ENCODE measurements at places on chromosomes 7 and 10.

GRCh38 chr10:46514431-46514861 lies 42.0 kb downstream of the GPRIN2 start:
- DNase-seq = no peak

DNA sequence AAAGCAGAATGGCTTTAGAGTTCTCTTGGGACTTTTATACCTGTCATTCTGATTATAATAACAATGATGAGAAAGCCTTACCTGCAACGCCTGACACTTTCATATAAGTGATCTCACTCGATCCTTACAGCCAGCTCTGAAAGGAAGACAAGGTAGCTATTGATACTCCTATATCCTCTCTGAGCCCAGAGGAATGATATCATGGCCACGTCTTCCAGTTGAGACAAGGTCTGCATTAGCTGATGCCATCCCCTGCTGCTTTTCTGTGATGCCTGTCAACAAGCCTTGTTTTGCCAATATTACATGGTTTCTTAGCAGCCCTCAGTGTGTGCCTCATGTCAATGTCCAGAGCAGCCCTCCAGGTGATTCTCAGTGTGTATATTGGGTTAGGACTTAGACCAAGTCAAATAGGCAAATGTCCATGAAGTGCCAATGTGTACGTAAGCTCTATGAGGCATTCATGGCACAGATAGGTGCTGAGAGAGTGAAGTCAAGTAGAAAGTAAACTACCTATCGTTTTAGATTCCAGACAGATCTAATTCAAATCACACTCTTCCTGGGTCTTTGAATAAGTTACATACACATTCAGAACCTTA lies 405.9 kb downstream of the ADRA2A start:
- no peak for DNase-seq

GRCh38 chr10:35327790-35328403 lies 8.4 kb upstream of the CCNY start:
- DNase-seq = no peak

GRCh38 chr10:62818426-62819011 lies 2.4 kb upstream of the EGR2 start:
- DNase-seq = peak; percentile 64

DNA sequence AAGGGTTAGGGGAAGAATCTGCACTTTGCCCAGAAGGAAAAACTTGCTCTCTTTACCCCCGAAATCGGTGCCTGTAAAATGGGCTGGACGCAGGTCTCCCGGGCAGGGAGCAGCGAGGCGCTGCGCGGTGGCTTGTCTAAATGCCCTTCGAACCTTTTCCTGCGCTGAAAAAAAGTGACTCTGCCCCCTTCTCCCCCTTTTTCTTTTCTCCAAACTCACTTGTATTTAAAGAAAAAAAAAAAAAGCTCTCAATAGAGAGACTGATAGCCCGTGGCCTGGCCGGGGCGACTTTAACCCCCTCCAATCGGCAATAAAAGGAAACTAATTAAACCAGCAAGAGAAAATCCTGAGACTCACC lies 286 bp downstream of the SP8 start:
- no peak for DNase-seq

- DNase-seq = no peak
Observed at GRCh38 chr10:78351283-78351682, 317.6 kb downstream of the RPS24 start.

DNA sequence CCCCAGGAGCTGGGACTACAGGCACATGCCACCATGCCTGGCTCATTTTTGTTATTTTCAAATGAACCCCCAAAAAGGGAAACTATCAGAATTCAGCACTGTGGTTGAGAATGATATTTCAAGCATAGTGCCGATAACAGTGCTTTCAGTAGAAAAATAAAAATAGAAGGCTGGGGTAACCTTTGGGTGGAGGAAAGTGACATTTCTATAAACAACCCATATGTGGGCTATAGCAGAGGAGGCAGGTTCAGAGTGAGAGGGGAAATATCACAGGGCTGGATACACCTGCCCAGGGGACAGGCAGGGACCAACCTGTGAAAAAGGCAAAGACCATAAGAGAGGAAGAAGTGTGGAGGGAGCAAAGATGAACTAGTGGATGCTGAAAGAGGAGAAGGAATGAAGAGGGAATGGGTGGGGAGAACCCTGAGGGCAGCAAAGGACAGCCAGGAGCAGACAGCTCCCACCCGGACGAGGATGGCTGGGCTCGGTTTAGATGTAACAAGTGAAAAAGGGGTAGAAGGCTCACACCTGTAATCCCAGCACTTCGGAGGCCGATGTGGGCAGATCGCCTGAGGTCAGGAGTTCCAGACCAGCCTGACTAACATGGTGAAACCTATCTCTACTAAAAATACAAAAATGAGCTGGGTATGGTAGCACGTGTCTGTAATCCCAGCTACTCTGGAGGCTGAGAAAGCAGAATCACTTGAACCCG lies 56.5 kb downstream of the MAP3K8 start:
- DNase-seq = peak; percentile 46

DNA sequence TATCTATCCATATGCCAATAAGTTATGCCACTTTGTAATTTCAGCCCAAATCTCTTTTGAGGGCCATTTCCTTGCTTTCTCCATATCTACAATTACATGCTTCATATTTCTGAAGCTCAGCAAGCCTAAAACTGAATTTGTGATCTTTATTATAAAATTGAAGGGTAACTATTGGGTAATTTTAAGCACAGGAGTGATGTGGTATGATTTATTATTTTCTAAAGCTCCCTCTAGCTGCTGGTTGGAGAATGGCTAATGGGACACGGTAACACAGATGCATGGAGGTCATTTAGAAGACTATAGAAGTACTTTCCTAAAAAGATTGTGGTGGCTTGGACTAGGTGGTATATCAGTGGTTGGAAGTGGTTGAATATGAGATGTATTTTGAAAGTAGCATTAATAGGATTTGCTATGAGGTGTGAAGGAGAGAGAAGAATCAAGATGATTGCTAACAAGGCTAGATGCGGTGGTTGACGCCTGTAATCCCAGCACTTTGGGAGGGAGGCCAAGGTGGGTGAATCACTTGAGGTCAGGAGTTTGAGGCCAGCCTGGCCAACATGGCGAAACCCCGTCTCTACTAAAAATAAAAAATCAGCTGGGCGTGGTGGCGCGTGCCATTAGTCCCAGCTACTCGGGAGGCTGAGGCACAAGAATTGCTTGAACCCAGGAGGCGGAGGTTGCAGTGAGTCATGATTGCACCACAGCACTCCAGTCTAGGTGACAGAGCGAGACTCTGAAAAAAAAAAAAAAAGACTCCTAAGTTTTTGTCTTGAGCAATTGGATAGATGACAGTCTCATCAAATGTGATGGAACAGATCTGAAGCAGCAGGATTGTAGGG lies 13.9 kb downstream of the KLHDC10 start:
- DNase-seq = no peak

DNA sequence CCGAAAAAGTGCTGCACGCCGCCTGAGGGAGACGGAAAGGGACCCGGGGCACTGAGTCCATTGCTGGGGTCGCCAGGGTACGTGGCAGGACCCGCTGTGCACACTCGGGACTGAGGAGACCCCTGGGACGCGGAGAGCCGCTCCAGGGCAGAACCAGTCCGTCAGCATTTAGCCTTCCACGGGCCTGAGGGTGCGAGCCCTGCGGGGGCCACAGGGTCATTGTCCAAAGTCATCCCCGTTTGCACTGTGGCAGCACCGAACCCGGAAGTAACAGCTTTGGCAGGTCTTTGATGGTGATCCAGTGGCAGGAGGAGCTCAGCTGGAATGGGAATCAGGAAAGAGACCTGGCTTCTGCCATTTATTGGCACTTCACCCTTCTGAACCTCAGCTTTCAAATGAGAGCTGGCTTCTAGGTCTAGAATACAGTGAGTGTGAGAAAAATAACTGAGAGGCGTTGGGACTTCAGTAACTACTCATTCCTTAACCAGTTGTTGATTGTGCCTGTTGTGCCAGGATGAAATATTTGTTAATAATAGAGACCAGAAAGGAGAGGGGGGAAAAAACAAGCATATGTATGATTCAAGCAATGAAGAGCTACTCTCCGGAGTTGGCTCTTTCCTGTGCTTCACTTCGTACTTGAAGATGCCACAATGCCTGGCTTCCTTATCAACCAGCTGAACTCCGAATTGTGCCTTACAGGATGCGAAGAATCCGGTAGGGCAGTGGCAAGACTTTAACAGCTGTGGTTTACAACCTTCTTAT lies 811 bp upstream of the ARHGAP12 start:
- DNase-seq = peak; percentile 5

DNA sequence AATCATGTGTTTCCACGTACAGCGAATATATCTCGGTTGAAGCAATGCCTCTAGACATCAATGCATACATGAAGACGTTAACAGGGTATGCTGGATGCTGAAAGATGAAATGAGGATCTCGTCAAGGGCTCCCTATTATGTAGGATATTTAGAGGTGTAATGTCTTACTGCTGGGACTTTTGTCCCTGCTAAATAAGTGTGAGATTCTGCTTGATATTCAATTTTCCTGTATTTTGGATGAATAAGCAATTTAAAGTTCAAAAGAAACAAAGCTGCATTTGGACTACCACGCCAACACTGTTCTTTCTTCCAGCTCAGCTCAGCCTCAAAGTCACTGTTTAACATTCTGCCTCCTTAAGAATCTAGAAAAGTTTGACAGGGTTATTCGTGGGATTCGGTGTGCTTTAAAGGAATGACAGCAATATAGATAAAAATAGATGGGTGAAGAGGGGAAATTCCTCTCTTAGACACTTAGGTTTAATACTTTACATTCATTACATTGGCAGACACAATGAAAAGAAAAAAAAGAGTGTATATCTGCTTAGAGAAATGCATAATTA lies 110.1 kb upstream of the RHEB start:
- no peak for DNase-seq

GRCh38 chr10:130515670-130516069 lies 379.5 kb downstream of the GLRX3 start:
- DNase-seq = no peak

DNA sequence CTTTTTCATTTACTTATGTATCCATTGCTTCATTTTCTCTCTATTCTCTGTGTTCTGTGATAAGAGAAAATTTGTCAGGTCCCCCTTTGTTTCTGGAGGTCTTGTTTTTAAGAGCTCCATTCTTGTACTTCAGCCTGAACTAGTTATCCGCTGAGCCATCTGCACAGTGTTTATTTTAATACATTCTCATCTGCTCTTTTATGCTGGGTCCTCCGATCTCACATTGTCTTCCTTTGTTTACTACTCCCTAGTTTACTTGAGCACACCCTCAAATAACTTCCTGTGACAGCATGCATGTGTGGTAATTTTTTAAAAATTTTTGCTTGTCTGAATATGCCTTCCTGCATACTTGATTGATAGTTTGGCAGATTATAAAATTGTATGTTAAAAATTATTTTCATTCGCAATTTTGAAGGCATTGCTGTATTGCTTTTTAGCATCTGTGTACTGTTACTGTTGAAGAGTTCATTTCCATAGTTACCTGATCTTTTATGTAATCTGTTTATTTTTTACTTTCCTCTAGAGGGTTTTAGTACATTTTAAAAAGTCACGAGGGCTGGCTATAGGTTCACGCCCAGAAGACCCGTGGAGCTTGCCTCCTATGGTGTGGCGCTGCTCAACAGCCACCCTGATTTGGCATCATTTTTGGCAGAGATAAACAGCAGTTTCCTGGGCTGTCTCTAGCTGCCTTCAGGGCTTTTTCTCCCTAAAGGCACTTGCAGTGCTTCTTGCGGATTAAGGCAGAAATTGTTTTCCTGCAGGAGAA lies 31.9 kb downstream of the RSBN1L start:
- DNase-seq = no peak

DNA sequence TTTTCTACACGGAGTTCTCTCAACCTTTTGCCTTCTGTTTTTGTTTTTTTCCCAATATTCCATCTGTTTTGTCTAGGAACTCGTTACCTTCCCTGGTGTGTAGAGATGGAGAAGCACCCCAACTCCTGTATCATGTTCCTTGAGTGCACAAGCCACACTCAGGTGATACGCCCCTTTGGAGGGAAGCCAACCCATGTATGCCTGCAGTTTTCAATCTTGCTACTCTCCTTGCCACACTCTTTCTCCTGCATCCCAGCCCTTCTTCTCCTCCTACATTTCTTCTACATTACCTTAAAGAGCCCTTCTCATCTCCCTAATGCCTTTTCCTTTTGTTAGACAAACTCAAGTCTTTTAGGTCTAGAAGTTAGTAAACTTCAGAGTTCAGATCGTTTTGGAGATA lies 10.2 kb upstream of the SP4 start:
- DNase-seq = no peak

GRCh38 chr7:51014811-51015210 lies 232.1 kb upstream of the GRB10 start:
- no peak for DNase-seq

- DNase-seq = no peak
Observed at GRCh38 chr10:72096115-72097000, 8.0 kb upstream of the SPOCK2 start.

GRCh38 chr10:100345570-100346330 lies 1.3 kb upstream of the SCD start:
- DNase-seq = no peak

- no peak for DNase-seq
Observed at GRCh38 chr10:6567884-6568283, 12.2 kb downstream of the PRKCQ start.

GRCh38 chr7:90723233-90723632 lies 127.1 kb downstream of the CDK14 start:
- DNase-seq = no peak

- no peak for DNase-seq
Observed at GRCh38 chr10:45075216-45075615, 74.5 kb downstream of the ZNF22 start.

DNA sequence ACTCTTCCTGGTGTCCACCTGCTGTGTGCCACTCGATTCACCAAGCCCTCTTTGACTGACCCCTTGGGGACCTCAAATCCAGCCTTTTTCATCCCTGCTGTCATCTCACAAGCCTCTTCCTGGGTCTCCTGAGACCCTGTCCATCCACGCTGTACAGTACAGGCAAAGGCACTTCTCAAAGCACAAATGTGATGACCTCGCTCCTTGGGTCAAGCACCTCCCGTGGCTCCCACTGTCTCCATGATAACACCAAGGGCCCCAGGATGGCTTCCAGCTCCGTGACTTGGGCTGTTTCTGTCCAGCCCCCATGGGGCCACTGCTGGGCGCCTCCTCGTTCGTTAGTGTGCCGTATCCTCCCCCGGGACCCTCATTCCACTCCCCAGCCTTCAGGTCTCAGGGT lies 28.7 kb downstream of the PVRIG start:
- no peak for DNase-seq

GRCh38 chr10:71483885-71484751 lies 87.4 kb downstream of the CDH23 start:
- no peak for DNase-seq

DNA sequence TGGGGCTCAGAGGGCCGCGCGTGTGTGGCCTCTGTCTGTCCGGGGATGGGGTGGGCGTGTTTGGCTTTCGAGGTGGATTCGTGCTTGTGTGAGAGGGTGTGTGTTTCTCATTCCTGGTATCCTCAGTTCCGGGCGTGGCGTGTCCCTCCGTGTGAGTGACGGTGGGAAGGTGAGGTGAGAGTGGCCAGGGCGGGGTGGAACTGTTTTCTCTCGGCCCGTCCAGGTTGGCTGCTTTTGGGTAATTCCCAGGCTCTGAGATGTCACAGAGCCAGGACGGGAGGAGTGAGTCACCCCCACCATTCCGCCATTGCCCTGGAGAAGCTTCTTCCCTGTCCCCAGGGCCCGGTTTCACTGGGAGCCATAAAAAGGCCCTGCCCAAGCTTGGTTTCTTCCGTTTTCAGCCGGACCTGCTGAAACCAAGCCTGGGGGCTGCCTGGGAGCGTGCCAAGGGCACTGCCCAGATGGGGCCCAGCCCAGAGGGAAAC lies 21.3 kb upstream of the CLDN4 start:
- DNase-seq = no peak
